Globus pallidus (tissue), 1 donor: ENCODE measurements at places on chromosomes 12 and 14.

GRCh38 chr14:34983148-34983760 lies 462 bp downstream of the SRP54 start:
- no peak for DNase-seq

DNA sequence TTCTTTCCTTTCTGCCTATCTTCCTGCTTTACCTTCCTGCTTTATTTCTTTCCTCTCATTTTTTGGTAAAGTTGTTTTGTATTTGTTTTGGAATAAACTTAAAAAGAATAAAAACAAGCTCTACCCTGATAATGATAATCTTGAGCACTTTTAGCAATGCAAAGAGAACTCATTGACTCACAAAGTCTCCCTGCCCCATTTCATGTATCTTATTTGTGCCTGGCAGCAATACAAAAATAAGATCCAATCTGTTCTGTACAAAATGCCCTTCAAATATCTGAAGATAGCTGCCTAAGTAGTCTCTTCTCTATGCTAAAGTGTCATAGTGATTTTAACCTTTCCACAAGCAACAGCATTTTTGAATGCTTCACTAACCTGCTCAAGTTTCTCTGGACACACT lies 31.1 kb upstream of the ETNK1 start:
- DNase-seq, result no peak

DNA sequence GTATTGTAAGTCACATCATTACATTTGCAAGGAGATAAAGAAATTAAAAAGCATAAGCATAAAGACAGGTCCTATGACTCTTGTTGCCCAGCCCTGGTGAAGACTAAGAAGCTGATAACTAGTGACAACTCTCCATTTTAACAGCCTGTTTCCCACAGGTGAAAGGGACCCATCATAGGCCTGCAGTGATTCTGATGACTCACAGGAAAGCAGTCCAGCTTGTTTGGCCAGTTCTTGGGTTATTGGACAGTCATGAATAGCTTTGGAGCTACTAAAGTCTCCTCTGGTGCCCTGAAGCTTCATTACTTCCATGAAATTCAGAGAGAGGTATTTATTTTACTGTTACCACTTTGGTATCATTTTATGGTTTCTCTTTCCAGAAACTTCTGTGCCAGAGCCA lies 55.5 kb upstream of the DYRK2 start:
- no peak for DNase-seq

DNA sequence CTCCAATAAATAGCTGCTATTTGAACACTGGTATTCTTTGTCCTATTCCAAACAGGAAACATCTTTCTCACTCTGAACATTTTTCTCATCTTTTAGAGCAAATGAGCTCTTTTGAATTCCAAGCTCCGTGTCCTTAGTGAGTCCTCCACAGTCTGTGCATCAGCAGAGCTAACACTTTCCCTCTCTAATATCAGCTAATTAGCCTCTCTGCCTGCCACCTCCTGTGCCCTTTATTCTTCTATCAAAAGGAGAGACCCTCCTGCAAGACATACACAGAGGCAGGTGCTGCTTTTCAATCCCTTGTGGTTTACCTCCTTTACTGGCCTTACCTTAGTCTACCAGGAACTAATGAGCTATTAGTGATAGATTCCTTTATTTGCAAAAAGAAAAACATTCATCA lies 178.5 kb downstream of the SLC35F4 start:
- DNase-seq, result no peak

- DNase-seq, result no peak
These were observed 159.8 kb downstream of the CACNA1C start for GRCh38 chr12:2212537-2212936.

- no peak for DNase-seq
These were observed 27.0 kb downstream of the GPR135 start for GRCh38 chr14:59438195-59438647.

- DNase-seq, result peak; percentile 22
These were observed 30.4 kb downstream of the DLGAP5 start for GRCh38 chr14:55160989-55161388.

DNA sequence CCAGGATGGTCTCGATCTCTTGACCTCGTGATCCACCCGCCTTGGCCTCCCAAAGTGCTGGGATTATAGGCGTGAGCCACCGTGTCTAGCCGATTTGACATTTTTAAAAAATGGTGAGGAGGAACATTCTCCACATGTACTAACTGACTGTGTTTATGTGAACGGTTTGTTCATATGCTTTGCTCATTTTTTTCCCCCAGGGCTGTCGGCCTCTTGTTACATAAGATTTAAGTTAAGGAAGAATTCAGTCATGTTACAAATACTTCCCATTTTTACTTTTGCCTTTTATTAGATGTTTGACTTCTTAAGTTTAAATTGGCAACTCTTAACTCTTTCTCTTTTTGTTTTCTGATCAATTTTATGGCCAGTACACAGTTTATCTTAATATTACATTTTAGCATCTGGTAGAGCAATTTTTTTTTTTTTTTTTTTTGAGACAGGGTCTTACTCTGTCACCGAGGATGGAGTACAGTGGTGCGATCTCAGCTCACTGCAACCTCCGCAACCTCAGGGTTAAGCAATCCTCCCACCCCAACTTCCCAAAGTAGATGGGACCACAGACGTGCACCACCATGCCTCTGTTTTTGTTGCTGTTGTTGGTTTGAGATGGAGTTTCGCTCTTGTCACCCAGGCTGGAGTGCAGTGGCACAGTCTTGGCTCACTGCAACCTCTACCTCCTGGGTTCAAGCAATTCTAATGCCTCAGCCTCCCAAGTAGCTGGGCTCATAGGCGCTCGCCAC lies 9.6 kb downstream of the GNS start:
- DNase-seq, result no peak

DNA sequence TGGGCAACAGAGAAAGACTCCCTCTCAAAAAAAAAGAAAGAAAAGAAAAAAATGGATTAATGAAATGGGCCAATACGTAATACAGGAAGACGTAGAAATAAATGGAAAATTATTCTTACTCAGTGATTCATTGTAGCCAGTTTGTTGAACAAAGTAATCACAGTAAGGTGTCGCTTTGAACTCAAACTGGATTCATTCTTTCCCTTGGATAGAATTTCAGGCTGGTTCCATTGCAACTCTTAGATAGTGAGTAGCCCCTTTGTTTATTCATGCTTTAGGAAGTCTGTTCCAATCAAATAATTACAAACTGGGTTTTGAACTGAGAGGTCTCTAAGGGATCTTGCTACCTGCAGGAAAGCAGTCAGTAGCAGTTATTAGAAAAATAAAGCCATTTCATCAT lies 42.3 kb upstream of the PAPOLA start:
- DNase-seq, result no peak

GRCh38 chr14:96852823-96853422 lies 55.7 kb downstream of the VRK1 start:
- peak; percentile 16 for DNase-seq

DNA sequence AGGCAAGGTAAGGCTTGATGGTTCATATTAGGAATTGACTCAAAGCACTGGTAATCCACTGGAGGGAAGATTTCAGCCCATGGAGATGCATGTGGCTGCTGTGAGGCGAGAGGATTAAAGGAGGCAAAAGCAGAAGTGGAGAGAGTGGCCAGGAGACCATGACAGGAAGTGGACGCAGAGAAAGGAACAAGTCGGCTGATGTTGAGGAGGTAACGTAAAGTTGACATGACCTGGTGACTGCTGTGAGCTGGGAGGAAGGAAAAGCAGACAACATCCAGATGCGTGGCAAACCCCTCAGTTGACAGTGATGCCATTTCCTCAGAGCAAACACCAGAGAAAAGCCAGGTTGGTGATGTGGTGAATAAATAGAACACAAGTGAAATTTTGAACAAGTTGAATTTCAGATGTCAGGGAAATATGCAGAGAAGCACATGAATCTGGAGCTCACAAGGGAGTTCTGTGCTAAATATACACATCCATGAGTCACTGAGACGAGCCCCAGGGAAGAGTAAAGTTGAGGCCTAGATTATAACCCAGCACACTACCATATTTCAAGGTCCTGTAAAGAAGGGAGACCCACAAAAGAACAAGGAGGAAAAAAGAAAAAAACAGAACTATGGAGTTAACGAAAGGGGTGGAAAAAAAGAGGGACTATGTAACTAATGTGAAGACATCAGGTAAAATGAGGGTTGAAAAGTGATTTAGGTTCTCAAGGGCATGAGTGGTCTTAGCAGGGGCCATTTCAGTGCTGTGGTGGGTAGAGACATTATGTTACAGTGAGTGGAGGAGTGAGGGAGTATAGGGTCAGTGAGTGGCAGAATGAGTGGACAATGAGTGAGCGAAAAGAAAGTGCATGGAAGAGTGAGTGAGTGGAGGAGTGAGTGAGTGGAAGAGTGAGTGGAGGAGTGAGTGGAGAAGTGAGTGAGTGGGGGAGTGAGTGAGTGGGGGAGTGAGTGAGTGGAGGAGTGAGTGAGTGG lies 61.6 kb upstream of the GZMB start:
- peak; percentile 41 for DNase-seq

GRCh38 chr14:94043756-94044475 lies 17.8 kb downstream of the OTUB2 start:
- no peak for DNase-seq

GRCh38 chr12:120538281-120539156 lies 4.4 kb downstream of the RNF10 start:
- DNase-seq, result no peak

DNA sequence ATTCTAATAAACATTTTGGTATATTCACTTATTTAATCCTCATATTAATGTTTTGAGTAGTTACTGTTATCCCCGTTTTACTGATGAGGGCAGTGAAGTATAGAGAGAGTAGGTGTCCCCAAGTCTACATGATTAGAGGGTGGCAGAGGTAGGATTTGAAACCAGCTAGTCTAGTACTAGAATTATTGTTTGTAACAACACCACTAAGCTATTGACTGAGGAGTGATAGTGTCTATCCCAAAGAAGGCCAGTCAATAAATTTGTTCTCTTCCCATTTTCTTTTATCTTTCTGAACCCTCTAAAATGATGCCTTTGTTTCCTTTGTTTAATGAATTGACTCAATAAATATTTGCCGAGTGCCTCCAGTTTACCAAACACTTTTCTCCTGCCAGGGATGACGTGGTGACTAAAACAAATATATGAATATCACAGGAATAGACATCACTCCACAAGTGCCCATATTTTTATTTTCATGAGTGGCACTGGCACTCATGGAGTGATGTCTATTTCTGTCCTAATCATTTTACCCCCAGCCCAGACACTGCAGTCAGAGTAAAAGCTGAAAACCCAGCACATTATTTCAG lies 247.5 kb downstream of the SLC16A7 start:
- DNase-seq, result no peak

- no peak for DNase-seq
These were observed 3.7 kb downstream of the MAX start for GRCh38 chr14:65098586-65098985.

DNA sequence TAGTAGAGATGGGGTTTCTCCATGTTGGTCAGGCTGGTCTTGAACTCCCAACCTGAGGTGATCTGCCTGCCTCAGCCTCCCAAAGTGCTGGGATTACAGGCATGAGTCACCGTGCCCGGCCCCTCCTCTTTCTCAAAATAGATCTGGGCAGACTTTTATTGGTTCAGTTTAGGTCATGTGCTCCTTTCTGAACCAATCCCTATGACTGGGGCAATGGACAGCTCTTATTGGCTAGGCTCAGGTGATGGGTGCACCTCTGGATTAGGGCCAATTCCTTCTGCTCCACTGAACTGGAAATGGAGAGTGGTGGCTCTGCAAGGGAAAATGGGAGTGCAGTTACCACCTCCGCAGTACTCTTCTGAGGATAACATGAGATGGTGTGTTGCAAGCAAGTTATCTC lies 6.2 kb upstream of the ATP6V0A2 start:
- no peak for DNase-seq
